AML-193 (cell line): ENCODE measurements at places on chromosomes 4 and X.

- no peak for DNase-seq
These were observed 144.5 kb downstream of the SMIM20 start for GRCh38 chr4:26058537-26058936.

DNA sequence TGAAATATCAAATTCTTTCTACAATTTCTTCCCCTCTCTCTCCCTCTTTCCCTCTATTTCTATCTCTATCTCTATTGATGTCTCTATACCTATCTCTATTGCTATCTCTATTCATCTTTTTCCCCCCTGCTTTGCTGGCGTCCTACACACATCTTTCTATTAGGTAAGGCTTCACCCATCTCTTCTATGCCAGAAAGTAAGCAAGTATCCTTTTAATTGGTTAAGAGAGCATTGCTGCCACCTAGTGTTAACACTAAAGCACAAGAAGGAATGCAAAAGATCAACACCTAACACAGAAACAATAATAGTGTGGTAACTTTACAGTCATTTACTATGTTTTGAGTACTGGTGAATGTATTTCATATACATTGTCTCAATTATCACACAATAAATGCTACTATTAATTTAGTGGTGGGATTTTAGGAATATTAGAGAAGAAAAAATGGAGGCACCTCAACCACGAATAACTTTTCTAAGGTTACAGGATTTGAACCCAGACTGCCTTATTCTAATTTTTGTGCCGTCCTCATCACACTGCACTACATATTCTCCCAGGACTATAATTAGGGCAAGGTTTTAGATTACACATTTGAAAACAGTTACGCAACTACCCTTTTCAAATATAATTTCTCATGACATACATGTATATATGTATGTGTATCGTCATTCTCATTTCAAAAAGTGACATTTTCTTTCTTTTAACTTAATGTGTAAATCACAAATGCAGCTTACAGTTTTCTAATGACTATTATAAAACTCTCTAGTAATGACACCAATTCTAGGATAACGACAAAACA, 3.7 kb upstream of the C4orf36 start:
- peak; percentile 71 for DNase-seq

- DNase-seq: no peak
These were observed 833.6 kb downstream of the CCSER1 start for GRCh38 chr4:90960840-90961239.

GRCh38 chrX:44494357-44494756, 48.3 kb downstream of the FUNDC1 start:
- DNase-seq: no peak

DNA sequence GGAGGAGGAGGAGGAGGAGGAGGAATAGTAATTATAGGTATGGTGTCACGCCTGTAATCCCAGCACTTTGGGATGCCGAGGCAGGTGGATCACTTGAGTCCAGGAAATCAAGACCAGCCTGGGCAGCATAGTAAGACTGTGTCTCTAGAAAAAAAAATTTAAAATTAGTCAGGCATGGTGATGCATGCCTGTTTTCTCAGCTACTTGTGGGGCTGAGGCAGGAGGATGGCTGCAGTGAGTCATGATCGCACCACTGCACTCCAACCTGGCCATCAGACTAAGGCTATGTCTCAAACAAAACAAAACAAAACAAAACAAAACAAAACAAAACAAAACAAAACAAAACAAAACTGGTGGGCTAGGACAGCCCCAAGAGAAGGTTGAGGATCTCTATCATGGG, 3.0 kb downstream of the STARD8 start:
- DNase-seq: no peak

DNA sequence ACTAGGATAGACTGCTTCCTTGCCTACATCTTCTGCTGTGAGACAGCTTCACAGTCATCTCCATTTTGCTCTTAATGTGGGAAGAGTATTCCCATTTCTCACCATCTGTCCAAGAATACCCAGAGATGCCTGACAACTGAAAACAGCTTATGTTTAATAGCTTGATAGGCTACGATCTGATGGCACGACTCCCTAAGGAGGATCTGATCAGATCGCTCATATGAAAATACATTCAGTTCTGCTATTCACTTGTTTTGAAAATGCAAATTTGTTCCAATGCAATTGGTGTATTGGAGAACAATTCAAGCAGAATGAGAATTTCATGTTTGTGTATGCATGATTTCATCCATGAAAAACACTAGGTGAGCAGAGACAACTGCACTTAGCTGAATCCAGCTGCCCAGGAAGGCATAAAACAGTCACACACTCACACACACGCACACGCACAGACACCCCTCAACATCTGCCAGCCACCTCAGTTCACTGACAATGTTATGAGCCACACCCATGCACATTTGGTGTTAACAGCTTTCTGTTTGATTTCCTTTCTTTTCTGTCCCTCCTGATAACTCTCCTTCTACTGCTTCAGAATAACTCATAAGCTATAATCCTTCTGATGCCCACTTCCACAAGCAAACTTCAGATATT, 29.6 kb downstream of the TRIML1 start:
- DNase-seq: no peak

- no peak for DNase-seq
These were observed 35.2 kb upstream of the SPINK2 start for GRCh38 chr4:56856656-56857055.

DNA sequence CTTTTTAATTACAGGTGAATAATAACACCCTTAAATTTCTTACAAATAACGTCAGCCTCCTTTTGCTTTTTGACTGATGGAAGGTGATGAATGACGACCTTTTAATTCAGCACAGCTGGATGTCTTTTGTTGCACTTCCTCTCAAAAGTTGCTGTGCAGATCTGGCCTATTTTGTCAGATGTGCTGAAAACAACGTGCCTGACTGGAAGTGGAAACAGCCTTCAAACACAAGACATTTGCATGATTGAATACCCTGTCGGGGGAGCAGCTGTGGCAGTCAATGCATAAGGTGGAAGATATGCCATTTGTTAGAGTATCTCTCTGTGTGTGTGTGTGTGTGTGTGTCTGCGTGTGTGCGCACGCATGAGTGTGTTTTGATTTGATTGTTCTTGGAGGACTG, 579.7 kb downstream of the SPRY1 start:
- DNase-seq: no peak
